HL-60 (cell line): ENCODE measurements at places on chromosomes 6 and 20.

DNA sequence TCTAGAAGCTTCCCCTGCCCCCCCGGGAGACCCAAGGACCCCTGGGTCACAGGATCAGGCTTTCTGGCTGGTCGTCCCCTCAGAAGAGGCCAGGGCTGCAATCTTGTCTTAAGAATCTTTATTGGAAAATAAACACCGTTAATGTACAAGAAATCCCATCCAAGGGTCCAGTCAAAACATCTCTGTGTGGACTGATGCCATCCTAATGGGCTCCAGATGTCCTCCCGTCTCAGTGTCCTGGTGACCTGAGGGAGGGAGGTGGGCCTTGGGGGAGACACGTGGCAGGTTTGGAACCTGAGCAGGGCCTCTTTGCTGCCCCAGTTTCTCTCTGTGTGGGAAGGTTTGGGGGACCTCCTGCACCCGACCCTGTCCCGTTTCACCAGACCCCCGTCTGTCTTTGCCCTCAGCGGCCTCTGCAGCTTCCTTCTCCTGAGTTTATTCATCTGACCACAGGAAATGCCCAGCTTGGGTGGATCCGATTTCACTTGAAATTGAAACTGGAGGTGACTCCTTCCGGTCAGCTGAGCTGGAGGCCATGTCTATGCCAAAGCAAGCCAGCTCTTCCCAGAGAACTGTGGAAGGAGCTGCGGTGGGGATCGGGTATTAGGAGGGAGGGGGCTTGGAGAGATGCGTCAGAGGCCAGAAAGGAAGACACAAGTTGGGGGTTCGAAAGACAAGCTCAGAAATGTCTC lies 75.1 kb downstream of the SLC2A10 start:
- DNase-seq, result no peak

GRCh38 chr6:18347866-18348265 lies 39.3 kb upstream of the RNF144B start:
- DNase-seq, result no peak

GRCh38 chr20:40494248-40494647 lies 194.8 kb downstream of the MAFB start:
- DNase-seq, result peak; percentile 85

DNA sequence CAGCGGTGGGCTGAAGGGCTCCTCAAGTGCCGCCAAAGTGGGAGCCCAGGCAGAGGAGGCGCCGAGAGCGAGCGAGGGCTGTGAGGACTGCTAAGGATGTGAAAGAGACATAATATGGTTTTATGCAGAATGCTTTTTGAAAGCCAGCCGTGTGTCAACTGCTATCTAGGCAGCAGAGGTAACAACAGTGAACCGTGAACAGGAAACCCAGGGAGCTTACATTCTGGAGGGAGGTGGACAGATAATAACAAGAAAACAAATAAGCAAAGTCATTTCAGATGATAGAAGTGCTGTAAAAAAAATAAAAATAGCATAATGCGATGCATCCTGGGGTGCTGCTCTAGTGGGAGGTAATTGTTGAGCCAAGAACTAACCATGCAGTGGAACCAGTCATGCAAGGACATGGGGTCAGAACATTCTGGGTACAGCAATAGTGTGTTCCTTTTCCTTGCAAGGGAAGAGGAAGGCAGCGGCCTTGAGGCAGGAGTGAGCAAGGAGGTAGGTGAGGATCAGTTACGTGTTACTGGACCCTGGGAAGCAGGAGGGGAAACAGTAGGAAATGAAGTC lies 134.4 kb upstream of the TMEM170B start:
- DNase-seq, result no peak

DNA sequence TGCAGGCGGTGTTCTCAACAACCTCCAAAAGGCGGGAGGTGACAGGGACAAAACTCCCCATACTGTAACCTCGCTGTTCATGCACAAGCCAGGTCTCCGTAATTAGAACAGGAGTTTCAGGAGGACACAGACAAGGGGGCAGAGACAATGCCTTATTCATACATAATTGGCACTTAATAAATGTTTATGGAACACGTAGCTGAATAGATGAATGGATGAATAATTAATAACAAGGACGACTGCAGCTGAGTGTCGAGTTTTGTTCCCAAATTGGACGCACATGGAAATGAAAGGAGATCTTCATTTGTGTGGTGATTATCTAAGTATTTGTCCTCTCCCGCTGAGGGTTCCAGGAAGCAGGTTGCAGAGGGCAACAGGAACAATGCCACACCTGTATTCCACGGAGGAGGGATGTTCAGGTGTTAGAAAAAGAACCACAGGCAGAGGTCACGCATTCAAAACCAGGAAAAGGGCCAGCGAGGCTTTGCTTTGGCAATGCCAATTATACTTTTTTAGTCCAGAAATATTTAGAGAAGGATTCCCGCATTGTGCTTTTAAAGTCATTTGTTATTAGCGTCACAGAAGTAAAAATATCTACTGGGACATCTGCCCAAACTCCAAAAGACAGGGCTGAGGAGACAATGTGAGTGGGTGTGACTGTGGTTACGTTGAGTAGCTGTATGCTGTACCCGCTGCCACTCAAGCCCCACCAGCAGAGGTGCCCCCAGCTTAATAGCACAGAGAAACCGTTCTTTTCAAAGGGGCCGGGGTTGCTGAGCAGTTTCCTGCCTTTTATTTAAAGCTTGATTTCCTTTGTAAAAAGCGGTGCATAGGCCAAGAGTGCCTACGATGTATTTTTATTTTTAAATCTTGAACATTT lies 123.3 kb downstream of the PXDC1 start:
- no peak for DNase-seq

DNA sequence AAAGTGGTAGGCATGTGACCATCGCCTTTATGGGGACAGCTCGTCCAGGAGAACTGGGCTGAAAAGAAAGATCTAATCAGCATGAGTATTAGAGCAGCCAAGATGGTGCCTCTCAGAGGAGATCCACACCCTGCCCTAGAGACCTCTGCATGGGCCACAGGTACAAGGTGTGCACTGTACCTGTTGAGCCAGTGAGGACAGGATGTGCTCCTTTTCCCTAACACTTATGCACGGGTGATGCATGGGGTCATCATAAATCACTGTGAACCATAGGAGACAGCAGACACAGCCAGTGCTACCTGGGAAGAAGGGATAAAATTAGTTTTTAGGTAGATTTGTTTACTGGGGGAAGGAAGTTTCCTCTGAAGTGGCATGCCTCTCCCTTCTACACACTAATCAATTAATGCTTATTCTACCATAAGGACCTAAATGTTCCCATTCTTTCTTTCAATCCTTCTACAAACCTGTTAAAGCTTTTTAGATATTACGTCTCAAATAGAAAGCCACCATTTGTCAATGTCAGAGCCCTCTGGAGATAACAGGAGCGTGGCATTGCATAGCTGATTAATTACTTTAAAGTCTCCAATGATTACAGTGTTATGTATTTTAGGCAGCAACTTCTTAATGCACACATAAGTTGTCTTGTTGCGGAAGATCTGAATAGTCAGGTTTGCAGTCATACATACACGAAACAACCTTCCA lies 13.6 kb downstream of the SLC17A2 start:
- no peak for DNase-seq

DNA sequence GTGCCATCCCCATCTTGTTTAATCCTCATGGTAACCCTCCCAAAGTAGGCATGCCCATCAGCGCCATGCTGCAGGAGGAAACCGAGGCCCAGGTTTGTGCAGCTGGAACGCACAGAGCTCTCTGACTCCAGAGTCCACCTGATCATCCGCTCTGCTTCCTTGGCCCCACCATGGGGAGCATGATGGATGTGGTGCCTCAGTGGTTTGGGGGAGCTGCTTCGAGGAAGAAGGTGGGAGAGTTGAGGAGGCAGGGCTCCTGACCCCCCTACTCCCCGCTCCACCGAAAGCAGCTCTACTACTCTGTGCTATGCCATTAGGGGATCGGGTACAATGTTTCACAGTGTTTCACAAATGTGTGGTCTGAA lies 52.2 kb downstream of the TGM2 start:
- DNase-seq, result no peak

DNA sequence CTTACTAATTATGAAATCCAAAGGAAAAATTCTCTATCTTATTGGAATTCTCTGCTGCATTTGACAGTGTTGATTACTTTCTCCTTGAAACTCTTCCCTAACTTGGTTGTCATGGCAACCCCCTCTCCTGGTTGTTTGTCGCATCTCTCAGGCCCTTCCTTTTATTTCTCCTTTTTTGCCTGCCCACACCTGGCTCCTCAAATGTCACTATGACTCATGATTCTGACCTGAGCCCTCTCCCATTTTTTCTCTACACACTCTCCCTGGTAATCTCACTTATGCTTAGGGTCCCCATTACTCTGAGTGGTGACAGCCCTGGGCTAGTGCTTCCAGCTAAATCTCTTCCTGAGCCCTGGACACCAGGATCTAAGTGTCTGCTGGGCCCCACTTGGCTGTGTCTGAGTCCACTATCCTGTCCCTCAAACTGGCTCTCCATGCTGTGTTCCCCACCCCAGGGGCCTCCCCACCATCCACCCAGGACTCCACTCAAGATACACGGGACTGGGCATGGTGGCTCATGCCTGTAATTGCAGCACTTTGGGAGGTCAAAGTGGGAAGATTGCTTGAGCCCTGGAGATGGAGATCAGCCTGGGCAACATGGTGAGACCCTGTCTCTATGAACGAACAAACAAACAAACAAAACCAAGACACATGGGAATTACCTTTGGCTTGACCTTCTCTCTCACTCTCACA lies 16.5 kb upstream of the NNAT start:
- no peak for DNase-seq

DNA sequence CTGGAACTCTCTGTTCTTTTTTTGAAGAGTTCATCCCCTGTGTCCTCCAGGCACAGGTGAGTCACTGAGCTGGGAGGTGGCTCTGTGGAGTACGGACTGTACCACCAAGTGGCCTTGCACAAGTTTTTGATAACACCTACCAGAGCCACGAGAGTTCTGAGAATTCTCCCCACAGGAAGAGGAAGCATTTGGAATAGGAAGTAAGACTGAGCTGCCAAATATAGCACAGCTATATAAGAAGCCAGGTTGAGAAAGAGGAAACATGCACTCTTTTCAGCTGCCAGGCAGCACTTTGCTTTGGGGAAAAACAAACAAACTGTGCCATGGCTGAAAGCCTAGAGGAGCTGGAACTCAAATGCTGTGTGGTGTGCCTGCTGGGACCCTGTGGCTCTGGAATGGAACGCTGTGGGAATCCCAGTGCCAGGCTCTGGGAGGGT lies 70.8 kb upstream of the RIPOR2 start:
- peak; percentile 79 for DNase-seq

- DNase-seq, result peak; percentile 61
Observed at GRCh38 chr6:108862479-108863191, 14.4 kb downstream of the ARMC2 start.

DNA sequence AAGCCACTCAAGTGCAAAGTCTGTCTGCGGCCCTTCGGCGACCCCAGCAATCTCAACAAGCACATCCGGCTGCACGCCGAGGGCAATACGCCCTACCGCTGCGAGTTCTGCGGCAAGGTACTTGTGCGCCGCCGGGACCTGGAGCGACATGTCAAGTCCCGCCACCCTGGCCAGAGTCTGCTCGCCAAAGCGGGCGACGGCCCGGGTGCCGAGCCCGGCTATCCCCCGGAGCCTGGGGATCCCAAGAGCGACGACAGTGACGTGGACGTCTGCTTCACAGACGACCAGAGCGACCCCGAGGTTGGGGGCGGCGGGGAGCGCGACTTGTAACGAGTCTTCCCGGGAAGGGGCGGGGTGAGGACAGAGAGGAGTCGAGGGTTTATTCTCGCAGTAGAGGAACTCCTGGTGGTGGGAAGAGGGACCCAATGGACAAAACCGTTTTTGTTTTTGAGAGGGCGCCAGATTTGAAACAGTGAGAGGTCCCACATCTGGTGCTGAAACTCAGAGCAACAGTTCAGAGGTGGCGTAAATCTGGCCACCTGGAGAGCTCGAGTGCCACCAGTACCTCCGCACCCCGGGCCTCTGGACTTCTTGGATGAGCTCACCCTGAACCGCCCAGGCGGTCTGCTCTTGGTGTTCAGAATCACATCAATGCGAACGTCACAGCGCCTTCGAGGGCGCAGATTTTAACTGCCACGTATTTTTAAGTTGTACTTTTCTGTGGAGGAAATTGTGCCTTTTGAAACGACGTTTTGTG lies 8.0 kb downstream of the PRDM13 start:
- DNase-seq, result no peak

- DNase-seq, result no peak
Observed at GRCh38 chr6:84522135-84522549, 242.3 kb downstream of the TBX18 start.

DNA sequence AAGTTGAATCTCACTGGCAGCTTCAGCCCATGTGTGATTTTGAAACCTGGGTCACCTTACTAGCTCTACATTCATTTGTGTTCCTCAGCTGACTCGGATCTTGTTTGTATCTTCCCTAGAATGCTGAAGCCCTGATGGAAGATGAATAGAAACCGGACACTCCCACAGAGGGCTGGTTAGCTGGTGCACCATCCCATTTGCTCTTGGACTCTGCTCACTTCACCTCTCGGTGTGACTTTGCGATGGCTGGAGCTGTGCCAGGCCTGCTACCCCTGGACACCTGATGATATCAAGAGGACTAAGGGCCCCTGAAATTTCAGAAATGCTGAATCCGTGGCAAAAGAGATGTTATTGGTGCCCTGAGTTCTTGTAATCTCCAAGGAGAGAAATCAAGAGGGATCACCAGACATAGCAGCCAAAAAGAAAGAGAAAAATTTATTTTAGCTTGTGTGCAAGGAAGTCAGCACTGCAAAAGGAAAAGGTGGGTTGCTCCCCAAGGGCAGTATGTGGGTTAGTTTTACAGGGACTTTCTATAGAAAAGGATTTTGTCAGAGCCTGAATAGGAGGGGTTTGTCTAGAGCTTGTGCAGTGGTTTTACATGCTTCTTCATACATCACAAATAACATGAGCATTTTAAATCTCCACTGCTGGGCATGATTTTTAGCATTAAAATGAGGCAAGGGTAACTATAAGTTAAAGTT lies 426.3 kb upstream of the NOX3 start:
- no peak for DNase-seq

DNA sequence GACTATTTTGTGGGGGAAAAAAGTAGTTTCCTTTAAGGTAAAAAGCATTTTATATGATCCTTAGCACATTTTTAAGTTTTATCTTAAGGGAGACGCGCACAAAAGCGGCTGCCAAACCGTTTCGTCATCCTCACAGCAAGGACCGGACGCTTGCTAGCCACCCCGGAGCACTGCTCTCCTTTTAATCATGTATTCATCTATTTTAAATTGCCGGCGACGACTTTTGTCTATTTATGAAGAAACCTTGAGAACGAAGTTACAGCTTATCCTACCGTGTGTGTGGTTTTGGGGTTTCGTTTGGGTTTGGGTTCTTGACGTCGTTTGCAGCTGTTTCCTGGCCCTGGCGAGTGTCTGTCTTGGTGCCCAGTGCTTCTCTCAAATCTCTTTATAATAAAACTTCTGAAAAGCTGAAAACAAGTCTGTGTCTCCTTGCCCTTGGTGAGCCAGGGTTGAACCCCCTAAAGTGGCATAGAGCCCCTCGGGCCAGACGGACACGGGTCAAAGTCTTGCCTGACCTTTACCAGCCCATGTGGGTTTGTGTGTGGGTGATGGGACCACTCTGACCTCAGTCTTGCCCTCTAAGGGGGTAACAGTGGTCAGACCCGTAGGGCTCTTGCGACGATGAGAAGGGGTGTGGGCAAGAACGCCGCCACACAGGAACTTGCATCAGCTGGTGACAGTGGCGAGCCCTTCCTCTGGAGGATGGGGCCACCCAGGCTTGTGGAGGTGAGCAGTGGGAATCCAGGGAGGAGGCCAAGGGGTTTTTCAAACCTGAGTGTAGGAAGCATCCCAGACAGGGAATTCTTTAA lies 117.6 kb downstream of the JPH2 start:
- DNase-seq, result peak; percentile 86
